ENCODE measurements at places on chromosomes 2 and 18.

DNA sequence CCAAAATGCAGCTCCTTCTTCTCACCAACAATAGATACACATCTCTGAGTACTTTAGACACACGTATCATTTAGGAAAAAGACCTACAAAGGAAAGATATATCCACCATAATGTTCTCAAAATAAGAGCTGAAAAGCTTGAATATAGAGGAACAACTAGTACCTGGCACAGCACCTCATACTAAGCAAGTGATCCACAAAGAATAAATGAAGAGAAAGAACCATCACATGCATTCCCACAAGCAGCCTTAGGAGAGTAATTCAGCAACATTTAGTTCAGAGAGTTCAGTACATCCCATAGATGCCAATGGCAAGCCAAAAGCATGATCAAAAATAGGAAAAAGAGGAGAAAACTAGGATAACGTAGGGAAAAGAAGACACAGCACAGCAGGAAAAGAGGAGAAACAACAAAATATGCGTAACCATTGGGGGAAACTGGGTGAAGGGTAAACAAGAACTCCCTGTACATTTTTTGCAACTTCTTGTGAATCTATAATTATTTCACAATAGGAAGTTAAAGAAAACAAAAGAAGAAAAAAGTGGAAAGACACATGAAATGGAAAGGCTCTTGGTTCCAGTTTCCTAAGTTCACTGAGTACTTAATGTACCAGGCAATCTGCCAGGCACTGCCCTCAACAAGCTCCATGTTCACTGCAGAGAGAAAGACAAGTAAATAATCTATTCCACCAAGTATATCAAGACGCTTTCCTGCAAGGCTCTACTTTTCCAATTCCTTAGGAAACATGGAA is 22.3 kb downstream of the CLASP1 start:
- no peak for DNase-seq

- no peak for DNase-seq
These were observed 98.6 kb downstream of the CALCRL start for GRCh38 chr2:187349326-187349944.

DNA sequence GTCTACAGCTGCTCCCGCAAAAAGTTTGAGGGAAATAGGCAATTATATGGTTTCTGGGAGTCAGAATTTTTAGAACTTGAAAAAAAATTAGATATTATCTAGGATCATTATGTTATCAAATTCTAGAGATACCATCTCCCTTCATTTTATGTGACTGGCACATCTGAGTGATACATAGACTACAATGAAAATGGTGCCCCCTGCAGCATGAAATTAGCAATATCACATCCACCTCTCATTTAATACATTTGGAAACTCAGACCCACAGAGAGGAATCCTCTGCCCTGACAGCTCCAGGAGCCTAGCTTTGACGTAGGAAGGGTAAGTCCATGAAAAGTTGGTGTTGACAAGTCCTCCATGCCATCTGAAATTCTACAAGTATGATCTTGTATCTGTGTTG is 381.6 kb downstream of the SUCLG1 start:
- no peak for DNase-seq

- no peak for DNase-seq
These were observed 138.8 kb downstream of the EVA1A start for GRCh38 chr2:75421986-75422385.

All from B cell (primary cell).